Mucosa of gallbladder (tissue), 1 donor: ENCODE measurements at places on chromosomes 5 and 9. TPM values are rescaled to one million over a fixed set of nuclear protein-coding genes. Genes with fewer than 3 reads are reported as not detected.

MYMK gene
- total RNA-seq: not detected

RGS7BP gene
- total RNA-seq: 1.5 TPM

PTGER4 gene
- 24.0 TPM for total RNA-seq

JADE2 gene
- total RNA-seq: 83.1 TPM

TAF1L gene
- 0.03 TPM for total RNA-seq

LCN1 gene
- total RNA-seq: not detected

DOCK2 gene
- 21.6 TPM for total RNA-seq

SPINK1 gene
- 234 TPM for total RNA-seq

ELAVL2 gene
- total RNA-seq: 0.23 TPM

TBC1D9B gene
- total RNA-seq: 149 TPM

MED10 gene
- total RNA-seq: 27.7 TPM

GNAQ gene
- 83.6 TPM for total RNA-seq

GRXCR2 gene
- not detected for total RNA-seq

CCL27 gene
- not detected for total RNA-seq

DOLK gene
- total RNA-seq: 18.2 TPM

SGCD gene
- total RNA-seq: 10.6 TPM

LRRC19 gene
- 16.7 TPM for total RNA-seq

GABRA1 gene
- not detected for total RNA-seq

WHRN gene
- total RNA-seq: 9.2 TPM

SLC6A19 gene
- 179 TPM for total RNA-seq

RLN2 gene
- not detected for total RNA-seq

LCP2 gene
- 38.4 TPM for total RNA-seq

SLC34A3 gene
- total RNA-seq: 0.49 TPM

HTR4 gene
- 3.8 TPM for total RNA-seq

FNBP1 gene
- 66.4 TPM for total RNA-seq

MOB3B gene
- total RNA-seq: 19.3 TPM
